ENCODE measurements at places on chromosomes 1 and 21.

DNA sequence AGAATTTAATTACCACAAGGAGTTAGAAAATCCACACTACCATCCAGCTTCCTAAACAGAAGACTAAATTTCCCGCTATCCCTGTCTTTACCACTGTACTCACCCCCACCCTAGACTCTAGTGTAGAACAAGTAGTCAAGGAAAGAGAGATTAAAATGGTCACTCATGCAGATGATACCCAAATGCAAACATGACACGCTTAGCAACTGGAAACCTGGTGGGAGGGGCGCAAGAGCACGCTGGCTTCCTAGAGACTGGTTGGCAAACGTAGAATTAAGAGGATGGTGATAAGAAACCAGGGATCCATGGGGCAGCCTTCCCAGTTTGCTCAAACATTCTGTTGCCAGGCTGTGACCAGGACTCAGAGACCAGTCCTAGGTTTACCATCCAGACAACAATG, 9.9 kb upstream of the LDLRAD1 start:
- no peak for DNase-seq

DNA sequence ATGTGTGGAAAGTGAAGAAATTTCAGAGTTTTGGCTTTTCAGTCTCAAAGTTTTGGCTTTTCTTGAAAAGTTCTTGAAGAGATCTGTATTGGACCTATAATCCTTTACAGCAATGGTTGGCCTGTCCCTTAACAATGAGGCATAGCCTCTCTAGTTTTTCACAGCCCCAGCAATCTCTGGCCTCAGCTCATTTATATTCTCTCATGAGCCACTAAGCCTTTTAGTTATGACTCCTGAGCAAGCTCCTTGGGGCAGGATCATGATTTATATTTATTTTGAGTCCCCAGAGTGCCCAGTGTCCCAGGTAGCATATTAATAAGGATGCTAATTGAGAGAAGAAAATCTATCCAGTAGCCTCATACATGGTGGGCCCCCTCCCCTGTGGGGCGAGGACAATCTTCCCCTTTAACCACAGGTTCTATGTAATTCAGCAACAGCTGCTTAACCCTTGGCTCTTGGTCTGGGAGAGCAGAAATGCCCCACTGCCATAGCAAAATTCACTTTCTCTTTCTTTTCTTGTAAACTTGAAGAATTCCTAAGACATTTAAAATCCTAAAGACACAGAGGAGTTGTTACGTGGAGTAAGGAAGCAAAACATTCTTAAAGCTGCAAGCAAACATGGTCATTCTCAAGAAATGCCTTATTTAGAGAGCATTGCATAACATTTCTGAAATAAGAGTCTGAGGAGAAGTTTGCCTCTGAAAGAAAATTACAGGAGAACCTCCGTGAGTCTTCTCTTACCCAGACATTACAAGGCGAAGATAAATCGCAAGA, 6.3 kb downstream of the NGF start:
- DNase-seq: no peak

DNA sequence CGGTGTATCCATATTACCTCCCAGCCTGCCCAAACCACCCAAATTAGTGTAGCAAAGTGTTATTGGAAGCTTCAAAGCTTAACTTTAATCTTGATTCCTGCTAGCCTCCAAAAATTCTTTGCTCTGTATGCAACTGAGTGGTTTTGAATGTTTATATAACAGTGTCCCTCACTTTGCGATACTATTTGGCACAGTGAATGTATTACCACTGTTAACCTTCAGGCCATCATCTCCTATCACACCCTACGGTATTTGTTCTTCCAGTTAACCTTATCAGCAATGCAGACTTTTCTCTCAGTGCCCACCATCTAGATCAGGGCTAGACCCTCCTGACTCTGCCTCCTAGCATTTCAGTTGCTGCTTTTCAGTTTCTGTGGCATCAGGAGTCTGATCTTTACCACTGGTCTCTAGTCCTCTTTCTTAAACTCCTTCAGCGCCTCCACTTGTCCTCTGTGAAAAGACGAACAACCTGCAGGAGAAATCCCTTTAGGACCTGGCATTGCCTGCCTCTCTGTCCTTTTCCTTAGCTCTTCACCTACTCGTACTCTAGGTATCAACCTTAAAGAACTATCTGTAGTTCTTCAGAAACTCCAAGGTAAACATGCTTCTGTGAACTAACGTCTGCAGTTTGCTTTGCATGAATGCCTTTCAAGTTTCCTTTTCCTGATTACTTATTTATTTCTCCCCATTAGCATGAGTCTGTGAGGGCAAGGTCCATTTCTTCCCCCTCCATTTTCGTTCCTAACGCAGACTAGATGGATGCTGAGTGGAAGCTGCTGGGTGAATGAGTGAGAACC, 71.7 kb downstream of the SNX7 start:
- no peak for DNase-seq

DNA sequence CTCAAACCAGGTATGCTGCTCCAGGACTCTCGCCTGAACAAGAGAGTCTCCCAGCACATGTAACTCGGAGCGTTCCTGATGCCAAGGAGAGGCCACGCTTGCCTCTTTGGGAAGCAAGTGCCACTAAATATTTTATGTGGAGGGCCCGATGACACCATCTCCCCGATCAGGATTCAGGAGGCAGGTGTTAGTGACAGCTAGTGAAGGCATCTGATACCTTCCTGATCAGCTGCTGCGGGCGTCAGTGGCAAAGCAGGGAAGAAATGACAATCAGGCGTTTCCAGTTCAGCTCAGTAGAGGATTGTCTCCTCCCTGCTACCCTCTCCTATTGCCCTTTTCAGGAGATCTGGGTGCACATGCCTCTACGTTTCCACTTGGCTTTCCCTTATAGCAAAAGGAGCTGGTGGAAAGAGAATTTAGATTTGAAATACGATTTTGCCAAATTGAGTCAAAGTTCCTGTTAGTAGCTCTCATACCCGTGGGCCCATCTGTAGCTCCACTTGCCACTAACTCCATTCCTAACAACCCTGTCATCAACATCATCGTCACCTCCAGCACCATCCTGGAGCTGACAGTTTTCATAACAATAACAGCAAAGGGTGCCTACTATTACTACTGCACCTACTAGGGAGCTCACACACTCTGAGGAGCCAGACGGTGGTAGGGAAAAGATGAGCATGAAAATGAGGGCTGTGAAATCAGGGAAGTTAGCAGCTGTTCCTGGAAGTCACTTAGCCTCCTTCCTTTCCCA, 21.6 kb downstream of the PLXNA2 start:
- DNase-seq: no peak

- no peak for DNase-seq
Measured at GRCh38 chr1:202355944-202356553, 7.5 kb downstream of the PPP1R12B start.

- no peak for DNase-seq
Measured at GRCh38 chr1:226984521-226985238, 44.6 kb downstream of the COQ8A start.

DNA sequence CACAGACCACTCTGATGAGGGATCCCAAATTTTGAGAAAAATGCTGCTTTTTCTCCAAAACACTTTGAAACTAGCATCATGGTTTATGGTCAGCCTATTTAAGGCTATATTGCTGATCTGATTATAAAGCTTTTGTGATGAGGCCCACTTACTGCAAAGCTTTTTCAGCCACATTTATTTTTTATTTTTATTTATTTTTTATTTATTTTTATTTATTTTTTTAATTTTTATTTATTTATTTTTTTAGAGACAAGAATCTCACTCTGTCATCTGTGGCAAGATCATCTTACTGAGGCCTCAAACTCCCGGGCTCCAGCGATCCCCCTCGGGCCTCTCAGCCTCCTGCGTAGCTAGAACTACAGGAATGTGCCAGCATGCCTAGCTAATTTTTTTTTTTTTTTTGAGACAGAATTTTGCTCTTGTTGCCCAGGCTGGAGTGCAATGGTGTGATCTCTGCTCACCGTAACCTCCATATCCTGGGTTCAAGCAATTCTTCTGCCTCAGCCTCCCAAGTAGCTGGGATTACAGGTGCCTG, 5.2 kb upstream of the BCAS2 start:
- DNase-seq: no peak

DNA sequence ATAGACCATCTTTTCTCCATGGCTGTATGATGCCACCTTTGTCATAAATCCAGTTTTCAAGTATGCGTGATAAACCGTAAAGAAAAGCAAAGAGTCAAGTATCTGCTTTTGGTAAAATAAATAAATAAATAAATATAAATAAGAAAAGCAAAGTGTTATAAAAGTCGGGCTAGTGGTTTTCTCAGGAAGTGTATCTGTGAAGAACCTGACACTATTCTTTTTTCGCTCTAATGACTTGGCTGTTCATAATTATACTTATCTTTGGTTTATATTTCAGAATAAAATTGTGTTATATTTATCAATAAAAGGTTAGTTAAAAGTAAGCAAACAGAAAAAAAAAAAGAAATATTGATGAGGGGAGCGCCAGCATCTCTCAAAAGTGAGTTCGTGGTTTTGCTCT, 594 bp upstream of the EXO5 start:
- no peak for DNase-seq

DNA sequence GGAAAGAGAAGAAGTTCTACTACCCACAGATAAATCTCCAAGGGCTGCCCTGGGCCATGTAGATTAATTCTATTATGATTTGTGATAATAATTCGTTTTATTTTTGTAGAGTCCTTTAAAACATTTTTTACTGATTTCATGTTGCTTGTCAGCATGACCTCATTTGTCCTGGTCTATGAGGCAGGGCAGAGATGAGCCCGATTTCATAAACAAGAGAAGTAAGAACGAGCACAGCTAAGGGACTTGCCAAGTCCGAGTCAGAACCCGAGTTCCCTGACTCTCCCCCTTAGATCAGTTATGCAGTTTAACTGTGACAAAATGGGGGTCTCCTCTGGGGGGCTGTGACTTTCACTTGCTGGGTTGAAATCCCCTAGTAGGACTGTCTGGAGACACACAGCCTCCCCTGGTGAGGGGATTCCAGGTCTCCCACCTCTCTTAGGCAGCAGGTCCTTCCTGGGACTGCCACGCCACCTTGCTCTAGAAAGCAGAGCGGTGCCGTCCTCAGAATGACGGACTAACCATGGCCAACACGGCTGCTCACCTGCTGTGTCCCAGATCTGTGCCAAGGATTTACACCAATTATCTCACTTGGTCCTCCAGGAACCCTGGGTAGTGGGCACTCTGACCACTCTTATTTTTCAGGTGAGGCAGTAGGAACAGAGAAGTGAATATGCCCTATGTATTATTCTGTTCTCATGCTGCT, 31.0 kb upstream of the SOX13 start:
- no peak for DNase-seq

DNA sequence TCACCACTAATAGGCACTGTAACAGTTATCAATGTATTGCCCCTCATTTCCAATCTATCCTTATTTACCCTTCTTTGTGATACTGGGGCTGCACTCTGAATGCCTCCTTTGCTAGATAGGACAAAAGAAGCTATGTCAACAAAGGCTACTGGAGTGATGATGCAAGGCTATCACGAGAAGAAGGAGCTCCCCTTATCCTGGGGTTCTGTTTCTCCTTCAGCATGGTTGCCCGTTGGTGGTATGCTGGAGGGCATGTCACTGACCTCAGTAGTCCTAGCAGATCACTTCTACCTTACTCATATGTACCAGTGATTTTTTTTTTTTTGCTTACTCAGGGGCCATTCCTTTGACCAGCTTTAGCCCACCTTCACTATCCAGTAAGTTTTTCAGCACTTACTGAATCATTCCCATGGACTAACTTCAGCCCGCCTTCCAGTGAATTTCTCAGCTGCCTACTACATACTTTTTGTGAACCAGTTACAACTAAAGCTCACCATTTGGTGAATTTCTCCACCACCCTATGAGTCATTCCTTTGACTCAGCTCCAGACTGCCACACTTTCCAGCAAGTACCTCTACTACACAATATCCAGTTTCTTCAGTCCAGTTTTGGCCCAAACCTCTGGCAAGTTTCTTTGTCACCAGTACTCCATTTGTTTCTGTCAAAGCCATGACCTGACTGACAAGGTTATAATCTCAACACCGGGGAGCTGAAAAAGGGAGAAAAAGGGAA, 944.5 kb downstream of the KCNT2 start:
- peak; percentile 82 for DNase-seq

DNA sequence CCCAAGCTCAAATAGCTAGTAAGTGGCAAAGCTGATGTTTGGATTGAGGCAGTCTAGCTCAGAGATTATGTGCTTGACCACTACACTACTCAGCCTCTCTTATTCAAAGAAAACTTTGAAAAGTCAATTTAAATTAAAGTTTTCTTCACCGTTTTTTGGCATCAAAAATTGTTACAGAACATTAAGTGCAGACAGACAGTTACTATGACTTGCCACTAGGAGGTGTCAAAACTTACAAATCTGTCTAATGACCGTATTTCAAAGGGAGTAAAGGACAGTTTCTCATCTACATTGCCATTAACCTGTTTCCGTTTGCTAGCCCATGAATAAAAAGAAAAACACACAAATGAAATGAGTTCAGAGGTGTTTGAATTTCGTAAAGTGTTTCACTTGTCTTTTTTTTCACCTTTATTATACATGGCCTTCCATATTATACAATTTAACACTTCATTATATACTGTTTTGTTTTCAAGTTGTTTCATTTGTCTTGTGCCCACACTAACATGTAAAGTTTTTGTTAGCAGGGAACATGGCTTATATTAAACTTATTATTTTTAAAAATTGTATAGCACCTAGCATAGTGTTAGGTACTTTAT, 57.4 kb upstream of the MTF2 start:
- DNase-seq: peak; percentile 37

- no peak for DNase-seq
Measured at GRCh38 chr1:58869638-58870297, 85.9 kb upstream of the JUN start.

DNA sequence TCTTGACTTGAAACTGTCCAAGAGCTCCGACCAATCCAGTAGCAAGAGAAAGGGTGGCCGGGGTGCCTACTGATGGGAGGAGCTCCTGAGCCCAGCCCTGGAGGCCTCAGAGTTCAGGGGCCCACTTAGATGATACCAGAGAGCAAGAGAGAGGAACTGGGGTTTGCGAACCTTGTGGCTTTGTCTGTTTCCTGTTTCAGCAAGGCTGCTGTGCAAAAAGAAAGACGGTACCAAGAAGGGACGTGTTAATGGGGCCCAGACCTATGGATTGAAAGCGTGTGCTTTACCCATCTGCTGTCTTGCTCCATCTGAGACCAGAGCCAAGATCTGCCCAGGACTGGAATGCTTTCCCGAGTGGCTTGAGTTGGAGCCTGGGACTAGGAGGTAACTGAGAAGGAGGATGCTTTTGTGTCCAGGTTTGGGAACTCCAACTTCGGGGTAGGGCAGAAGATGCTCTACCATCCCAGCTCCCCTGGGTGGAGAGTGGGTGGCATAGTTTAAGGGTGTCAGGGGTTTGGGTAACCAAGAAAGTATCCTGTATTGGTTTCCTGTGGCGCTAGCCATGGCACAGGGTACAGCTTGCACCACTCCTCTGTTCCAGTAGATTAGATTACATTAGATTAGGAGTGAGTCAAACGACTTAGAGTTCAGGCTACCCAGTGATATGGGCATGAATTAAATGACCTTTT, at the start of gene TRAF3IP3:
TRAF3IP3 (plus strand) TSS at position 128 of the 689 bp plus-strand sequence. CDS start 3,987 bp downstream, outside the sequence.
- no peak for DNase-seq
